ENCODE measurements at places on chromosomes 3 and 15.

DNA sequence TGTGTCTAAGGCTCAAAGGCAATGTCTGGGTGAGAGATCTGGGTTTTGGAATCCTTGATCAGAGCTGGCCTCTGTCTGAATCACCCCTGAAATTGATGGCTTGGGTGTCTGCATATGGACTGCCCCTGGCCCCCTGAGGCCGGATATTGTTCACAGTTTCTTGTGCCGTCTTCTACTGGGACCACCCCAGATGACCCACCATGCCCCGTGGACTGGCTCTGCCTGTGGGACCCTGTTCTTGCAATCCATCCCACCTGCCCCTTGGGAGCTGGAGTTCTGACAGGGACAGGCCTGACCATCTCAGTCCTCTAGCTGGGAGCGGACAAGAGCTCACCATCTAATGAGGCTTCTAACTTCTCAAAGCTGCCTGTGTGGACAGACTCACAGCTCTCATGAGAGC, 119.9 kb downstream of the FAM43A start:
- DNase-seq = no peak

DNA sequence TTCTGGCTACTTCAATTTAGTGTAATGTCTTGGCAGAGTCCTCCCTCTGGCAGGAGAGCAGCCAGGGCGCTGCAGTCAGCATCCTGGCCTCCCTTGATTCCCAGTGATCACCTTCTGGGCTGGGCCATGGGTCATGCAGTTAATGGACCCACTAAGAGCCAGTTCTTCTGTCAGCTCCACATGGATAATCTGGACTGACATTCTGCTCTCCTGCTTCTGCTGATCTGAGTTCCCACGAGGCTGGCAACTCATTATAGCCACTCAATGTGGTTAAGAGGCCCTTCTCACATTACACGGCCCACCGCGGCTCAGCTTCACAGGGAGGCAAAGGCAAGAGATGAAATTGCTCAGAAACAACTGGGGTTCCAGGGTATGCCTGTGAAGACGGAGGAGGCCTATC, 94.0 kb downstream of the WDR76 start:
- DNase-seq = no peak

GRCh38 chr3:52026041-52026440, 30.3 kb downstream of the DUSP7 start:
- DNase-seq = no peak

DNA sequence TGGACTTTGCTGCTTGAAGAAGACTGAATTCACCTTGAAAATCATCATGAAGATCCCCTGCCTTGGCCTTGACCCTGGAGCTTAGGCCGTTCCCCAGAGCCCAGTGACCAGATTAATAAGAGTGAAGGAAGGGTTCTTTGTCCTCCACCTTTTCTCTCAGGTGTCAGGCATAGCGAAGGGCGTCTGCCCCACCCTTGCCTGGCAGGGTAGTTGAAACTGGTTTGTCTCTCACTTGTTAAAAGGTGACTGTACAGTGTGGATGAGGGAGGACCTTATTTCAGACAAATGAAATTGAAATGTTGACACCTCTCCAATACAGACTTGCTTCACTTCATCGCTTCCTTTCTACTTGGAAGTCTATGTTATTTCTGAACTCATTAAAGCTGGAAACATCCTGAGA, 223.7 kb upstream of the BHLHE40 start:
- DNase-seq = no peak

DNA sequence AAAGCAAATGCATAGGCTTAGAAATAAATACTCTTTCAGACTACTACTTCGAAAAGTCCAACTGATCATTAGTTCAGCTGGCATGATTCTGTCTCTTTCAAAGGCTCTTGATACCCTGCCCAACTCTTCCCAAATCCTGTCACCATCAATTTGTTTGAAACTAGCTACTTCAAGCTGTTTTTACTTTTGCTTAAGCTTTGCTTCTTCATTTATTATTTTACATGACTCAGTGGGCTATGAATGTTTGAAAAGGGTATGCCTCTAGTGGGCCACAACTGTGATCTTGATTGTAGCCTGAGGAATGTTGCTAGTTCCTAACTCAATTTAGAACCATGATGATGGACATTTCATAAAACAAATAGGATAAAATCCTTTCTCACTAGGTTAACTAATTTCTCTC, 340.8 kb downstream of the NAALADL2 start:
- DNase-seq = no peak

- DNase-seq = no peak
Observed at GRCh38 chr15:67194171-67195114, 60.0 kb downstream of the AAGAB start.

DNA sequence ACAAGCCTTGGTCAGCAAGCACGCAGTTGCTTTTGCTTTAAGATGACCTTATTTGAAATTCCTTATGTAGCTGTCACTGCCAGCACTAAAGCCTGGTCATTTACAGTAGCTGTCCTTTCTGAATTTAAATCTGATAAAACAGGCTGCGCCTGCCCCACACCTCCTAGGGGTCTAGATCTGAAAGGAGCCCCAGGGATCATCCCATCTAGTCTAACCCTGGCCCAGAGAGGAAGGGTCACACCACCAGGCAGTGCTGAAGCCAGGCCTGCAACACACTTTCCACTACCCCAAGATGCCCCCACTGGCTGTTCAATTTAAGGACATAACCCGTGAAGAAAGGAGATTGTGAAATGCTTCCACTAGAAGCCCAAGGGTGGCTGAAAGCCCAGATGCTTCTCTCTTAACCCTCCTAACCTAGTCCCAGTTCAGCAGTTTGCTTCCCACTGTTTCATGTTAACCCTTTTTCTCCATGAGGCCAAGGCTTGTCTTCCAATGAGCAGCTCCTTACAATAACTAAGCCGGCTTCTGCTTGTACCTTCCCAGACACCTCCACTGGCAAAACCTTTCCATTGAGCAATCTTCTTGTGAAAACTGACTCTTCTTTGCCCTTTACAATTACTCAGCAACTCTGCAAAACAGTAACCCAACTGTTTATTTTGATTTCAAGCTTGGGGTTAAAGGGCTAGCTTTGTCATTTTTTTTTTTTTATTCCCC, 198.9 kb upstream of the LPP start:
- DNase-seq = no peak

DNA sequence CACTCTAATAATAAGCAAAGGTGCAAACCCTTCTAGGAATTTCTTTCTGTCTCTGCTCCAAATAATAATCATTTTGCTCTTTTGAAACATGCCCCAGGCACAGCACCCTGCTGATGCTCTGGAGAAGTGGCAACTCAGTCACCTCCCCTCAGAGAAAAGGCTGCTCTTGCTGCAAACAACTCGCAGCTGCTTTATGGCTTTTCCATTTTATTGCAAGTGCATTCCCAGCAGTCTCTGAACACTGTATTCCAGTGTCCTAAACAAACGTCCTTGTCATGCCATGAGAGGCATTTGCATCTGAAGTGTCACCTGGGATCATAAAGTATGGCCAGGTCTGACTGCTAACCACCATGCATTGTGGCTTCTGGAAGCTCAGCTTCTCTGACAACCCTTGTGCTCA, 358.1 kb upstream of the TRIM42 start:
- no peak for DNase-seq

GRCh38 chr3:157280786-157281185, 120.8 kb upstream of the CCNL1 start:
- no peak for DNase-seq

DNA sequence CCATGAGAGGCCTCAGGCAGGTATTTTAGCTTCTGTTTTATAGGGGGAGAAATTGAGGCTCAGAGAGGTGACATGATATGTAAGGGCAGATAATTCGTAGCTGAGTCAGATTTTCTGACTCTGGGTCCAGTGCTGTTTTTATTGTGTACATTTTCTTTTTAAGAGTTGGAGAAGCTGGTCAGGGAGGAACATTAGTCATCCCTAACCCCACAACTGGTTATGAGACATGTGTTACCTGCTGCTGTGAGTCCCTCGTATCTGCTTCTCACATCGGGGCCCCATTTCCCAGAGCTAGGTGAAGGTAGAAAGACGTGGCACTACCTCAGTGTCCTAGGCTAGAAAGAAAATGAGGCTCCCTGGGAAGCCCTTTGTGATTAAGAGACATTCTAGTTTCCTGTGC, 28.6 kb downstream of the GALNT15 start:
- DNase-seq = no peak

- DNase-seq = no peak
Observed at GRCh38 chr3:127573912-127574311, 16.6 kb downstream of the TPRA1 start.

DNA sequence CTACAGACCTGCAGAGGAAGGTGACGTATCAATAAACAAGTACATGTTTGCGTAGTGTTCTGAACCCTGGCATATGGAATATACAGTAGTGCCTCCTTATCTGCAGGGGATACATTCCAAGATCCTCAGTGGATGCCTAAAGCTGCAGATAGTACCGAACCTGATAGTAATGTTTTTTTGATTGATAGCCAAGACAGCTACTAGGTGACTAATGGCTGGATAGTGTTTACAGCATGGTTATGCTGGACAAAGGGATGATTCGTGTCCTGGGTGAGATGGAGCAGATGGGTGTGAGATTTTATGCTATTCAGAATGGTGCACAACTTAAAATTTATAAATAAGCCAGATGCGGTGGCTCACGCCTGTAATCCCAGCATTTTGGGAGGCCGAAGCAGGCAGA, 55.8 kb upstream of the IGF2BP2 start:
- DNase-seq = no peak

- no peak for DNase-seq
Observed at GRCh38 chr15:75171408-75171807, 30.3 kb upstream of the C15orf39 start.

DNA sequence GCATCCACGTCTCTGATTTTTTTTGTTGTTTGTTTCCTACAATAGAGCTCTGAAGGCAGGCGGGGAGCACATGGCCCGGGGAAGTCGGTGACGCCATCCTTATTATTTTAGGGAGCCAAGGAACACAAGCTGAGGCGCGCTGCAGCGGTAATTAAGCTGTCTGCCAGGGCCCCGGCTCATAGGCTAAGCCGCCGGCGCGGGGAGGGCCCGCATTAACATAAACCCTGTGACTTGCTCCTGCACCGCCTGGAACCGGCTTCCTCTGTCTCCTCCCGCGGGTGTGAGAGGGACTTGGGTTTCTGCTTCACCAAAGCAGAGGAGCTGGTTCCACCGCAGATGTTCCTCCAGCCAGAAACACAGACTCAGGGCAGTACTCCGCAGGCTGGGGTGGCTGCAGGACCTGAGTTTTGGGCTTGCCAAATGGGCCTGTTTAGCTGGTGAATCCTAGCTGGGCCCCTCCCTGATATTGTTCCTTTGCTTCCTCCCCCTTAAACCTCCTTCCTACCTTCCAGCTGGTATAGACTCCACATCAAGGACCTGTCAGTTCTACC, 25.3 kb downstream of the ANP32A start:
- DNase-seq = no peak

DNA sequence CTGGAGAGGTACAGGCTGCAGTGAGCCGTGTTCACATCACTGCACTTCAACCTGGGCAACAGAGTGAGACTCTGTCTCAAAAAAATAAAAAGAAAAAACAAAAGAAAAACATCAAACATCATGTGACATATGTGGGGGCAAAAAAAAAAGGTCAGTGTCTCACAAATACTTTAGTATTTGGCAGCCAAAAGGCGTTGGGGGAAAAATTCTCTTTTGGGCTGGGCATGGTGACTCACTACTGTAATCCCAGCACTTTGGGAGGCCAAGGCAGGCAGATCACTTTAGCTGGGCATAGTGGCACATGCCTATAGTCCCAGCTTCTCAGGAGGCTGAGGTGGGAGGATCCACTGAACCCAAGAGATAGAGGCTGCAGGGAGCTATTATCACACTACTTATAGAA, 47.6 kb downstream of the TMCC1 start:
- no peak for DNase-seq

DNA sequence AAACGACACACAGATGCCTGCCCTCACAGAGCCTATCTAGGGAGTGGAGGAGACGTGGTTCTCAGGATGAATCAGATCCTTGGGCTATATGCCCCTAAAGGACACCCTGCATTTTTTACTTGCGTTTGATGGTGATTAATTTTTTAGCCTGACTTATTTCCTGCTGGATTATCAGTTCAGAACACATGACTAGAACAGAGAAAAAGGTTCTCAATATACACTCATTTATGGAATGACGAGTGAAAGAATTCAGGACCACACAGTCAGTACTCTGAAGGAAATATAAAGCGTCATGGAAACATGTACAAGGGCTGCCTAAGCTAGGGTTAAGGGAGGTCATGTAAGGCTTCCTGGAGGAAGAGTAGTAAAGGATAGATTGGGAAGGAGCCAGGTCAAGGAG, 121.8 kb downstream of the SSR3 start:
- no peak for DNase-seq

- no peak for DNase-seq
Observed at GRCh38 chr3:38268087-38268486, 2.5 kb downstream of the SLC22A13 start.

- DNase-seq = no peak
Observed at GRCh38 chr3:49222002-49222401, 50.6 kb downstream of the KLHDC8B start.

DNA sequence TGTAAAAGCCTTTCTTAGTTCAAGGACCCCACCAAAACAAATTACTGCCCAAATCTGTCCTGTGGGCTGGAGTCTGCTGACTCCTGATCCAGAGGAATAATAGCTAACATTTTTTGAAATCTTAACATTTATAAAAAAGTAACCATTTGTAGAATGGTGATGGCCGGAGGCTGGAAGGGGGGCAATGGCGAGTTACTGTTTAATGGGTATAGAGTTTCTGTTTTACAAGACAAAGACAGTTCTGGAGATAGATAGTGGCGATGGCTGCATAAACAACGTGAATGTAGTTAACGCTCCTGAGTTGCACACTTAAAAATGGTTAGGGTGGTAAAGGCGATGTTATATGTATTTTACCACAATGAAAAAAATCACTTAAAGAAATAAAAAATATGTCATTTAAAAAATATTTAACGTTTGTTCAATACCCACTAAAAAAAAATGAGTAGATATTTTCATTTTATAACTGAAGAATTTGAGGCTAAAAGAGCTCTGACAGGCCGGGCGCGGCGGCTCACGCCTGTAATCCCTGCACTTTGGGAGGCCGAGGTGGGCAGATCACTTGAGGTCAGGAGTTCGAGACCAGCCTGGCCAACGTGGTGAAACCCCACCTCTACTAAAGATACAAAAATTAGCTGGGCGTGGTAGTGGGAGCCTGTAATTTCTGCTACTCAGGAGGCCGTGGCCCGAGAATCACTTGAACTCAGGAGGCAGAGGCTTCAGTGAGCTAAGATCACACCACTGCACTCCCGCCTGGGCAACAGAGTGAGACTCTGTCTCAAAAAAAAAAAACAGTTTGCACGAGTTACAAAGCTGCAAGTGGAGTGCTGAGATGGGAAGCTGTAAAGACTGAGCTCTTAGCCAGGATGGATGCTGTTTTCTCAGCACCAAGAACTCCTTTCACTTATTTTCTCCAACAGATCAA, 37.6 kb downstream of the IGF2BP2 start:
- no peak for DNase-seq

GRCh38 chr3:187025656-187026316, 95.5 kb downstream of the ST6GAL1 start:
- DNase-seq = no peak

GRCh38 chr15:38844736-38845135, 280.1 kb upstream of the RASGRP1 start:
- no peak for DNase-seq

GRCh38 chr3:17300441-17300840, 415.7 kb downstream of the PLCL2 start:
- no peak for DNase-seq

GRCh38 chr3:142618917-142619461, 22.8 kb downstream of the PLS1 start:
- no peak for DNase-seq
